ENCODE measurements at places on chromosomes 4 and X.

DNA sequence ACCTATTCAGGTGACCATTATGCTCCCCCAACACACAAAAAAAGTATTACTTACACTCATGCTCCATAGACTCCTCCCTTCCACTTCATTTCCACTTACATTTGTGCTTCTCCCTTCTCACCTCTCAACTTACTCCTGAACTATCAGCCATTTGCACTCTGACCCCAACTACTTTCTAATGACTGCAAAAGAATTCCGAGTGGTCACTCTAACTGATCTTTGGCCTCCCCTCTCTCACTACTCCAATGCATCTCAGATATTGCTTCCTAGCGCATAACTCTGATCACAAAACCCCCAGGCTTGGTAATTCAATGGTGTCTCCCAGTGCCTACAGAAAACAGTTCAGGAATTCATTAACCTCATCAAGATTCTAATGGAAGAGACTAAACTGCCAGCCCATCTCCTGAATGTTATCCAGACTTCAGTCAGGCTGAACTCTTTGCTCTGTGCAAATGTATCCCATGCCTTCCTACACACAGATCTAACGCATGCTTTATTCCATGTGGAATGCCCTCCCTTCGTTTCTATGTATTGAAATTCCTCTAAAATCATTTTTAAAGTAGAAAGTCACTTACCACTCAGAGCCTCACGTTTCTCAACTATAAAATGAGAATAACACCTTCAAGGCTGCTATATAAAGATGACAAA, 61.1 kb downstream of the FRYL start:
- no peak for DNase-seq

- DNase-seq, result no peak
Measured at GRCh38 chrX:111288841-111289240, 18.6 kb upstream of the CAPN6 start.

DNA sequence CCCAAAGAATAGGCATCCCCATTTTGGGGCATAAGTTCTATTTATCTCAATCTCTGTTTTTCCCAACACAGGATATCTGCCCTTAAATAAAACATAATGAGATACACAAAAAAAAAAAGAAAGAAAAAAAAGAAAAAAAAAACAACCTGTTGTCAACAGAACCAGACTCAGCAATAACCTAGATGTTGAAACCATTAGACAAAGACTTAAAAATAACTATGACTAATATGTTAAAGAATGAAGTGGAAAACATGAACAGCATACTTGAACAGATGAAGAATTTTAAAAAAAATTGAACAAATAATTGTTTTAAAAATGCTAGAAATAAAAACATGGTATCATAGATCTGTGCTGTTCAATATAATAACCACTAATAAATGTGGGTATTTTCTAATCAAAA, 93.4 kb upstream of the RXFP1 start:
- no peak for DNase-seq

GRCh38 chr4:85398276-85398675, 76.7 kb upstream of the ARHGAP24 start:
- no peak for DNase-seq

Measured in hematopoietic multipotent progenitor cell treated with erythropoietin and hydrocortisone succinate and interleukin-3 and kit ligand, for 8 days (in vitro differentiated cells).